ENCODE measurements at places on chromosomes 1 and 21.

GRCh38 chr1:181482521-181483284 is 614 bp upstream of the CACNA1E start:
- DNase-seq = peak; percentile 22

DNA sequence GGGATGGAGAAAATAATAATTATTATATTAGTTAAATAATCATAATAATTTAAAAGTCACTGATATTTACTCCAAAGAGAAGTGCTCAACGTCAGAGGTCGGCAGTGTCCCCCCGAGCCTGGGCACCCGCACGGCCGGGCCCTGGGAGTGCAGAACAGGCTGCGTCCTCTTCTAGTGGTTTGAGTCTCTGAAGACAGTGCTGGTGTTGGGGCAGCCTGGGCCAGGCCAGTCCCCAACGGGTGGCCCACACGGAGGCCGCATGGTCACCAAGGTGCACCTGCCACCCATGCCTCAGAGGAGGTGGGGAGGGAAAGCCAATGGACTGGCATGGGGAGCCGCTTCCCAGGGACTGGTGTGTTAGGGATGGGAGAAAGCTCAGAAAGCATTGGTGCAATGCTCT is 27.3 kb downstream of the WNT9A start:
- DNase-seq = no peak

DNA sequence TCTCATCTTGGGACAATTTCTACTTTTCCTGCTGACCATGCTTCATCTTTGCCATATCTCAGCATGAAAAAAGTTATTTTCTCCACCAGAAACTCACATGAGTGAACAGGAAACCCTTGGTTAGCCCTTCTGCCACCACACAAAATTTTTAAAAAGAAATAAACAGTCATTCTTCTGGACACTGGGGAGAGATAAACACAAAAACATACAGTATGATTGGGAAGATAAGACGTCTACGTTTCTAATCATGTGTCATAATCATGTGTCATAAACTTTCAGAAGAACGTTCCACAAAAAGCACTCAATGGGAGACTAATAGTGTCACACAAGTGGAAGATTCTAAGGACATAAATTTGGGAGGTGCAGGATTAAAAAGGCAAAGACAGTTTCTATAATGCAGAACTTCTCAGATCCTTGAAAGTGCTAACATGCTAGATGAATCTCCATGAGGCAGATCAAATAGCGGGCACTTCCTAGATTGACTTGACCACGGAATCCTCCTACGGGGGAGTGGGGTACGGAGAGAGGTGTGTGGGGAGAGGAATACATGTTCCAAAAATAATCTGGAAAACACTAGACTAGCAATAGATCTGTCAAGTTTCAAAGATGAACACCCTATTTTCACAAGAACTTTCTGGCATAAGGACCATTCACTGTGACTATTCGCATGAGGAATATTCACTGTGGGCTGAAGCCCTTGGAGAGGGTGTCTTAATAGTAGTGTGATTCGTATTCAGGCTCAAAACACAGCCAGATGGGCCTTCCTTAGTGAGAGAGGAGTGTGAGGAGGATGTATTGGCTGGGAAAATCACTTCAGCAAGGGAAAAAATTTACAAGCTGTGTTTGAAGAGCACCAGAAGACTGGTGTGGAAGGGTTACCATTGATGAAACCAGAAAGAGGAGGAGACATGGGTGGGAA is 206.7 kb downstream of the SETD4 start:
- DNase-seq = no peak

DNA sequence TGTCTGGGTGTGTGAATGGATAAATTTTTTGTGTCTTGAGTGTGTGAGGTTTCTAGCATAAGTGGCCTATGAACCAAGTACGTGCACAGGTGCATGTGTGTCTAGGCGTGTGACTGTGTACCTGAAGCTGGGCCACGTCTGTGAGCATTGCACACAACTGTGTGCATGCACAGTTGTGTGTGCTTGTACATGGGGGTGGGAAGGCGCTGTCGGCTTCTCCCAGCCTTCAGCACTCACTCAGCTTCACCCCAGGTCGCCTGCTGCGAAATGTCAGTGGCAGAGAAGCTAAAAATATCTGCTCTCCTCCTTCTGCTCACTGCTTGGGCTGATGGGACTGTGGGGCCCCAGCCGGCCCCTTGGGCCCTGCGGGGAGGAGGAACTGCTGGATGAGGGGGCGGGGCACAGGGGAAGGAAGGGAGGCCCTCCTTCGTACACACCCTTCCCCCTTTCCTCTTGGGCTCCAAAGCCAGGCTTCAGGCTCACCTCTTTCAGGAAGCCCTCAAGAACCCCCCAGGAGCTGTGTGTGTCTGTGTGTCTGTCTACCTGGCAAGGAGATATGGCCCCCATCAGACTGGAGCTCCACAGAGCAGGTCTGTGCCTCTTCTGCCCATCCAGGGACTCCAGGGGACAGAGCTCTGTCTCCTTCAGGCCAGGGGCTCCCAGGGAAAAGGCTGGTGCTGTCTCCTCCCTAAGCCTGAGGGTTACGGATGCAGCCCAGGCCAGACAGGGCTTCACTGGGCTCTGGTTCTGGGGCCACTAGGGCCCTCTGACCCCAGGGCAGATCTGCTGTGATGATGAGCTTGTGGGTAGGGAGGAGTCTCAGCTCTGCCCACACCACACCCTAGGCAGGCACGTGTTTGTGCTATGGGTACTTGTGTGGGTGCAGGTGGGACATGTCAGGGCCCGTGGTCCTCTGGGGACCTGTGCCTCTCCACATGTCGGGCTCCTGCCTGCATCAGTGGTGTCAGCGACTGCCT is 35.6 kb upstream of the WASF2 start:
- peak; percentile 52 for DNase-seq

GRCh38 chr1:159008744-159009188 is 941 bp upstream of the IFI16 start:
- DNase-seq = no peak

DNA sequence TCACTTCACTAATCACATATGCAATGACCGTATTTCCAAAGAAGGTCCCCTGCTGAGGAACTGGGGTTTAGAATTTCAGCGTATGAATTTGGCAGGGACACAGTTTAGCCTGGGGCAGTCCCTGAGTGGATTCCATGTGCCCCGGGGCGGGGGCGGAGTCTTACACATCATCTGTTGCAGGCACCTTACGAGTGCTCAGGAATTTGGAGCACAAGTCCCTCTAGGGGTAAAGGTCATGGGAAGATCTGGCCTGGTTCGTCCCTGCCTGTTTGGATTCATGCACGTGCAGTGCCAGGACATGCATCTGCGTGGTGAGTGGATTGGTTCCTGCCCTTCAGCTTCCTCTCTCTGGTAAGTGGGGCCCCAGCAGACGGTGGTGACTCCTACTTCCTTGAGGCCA is 208.3 kb upstream of the C1orf174 start:
- no peak for DNase-seq

DNA sequence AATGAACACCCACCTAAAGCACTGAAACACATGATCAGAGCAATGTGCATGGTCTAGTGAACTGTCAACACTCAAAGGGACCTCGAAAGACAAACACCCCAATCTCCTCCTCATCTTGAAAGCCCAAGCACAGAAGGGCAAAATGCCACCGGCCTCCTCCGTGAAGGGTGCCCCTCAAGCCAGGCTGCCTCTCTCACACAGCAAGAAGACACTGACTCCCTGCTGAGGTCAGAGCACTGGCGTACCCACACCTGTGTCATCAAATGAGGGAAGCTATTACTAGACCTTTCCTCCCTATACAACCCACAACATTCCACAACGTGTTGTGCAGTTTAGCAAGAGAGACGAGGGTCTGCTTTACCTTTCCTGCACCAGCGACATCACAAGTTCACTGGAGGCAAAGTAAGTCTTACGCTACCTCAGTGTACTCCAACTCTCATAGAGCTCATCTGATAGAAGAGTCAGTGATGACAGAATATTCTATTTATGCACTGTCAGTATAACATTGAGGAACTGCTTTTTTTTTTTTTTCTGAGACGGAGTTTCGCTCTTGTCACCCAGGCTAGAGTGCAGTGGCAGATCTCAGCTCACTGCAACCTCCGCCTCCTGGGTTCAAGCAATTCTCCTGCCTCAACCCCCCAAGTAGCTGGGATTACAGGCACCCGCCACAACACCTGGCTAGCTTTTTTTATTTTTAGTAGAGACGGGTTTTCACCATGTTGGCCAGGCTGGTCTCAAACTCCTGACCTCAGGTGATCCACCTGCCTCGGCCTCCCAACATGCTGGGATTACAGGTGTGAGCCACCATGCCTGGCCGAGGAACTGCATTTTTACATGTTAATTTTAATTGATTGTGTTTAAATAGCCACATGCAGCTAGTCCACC is 3.3 kb downstream of the SH3BP5L start:
- DNase-seq = no peak

GRCh38 chr1:119472080-119472818 is 34.8 kb upstream of the HSD3B1 start:
- no peak for DNase-seq

DNA sequence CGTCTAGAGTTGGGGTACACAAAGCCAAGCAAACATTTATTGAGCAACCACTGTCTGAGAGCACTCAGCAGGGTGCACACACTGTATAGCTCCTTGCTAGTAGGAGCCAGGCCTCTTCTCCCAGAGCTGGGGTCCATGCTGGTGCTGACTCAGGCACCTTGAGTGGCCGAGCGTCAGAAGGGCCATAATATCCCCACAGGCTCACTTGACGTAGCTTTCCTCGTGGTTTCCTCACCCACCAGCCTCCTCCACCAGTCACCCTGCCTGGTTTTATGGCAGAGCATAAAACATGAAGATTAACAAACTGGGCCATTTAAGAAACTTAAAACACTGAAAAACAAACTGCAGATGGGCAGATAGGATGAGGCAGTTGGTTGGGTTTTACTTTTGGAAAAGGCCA is 361.5 kb downstream of the HHAT start:
- no peak for DNase-seq

DNA sequence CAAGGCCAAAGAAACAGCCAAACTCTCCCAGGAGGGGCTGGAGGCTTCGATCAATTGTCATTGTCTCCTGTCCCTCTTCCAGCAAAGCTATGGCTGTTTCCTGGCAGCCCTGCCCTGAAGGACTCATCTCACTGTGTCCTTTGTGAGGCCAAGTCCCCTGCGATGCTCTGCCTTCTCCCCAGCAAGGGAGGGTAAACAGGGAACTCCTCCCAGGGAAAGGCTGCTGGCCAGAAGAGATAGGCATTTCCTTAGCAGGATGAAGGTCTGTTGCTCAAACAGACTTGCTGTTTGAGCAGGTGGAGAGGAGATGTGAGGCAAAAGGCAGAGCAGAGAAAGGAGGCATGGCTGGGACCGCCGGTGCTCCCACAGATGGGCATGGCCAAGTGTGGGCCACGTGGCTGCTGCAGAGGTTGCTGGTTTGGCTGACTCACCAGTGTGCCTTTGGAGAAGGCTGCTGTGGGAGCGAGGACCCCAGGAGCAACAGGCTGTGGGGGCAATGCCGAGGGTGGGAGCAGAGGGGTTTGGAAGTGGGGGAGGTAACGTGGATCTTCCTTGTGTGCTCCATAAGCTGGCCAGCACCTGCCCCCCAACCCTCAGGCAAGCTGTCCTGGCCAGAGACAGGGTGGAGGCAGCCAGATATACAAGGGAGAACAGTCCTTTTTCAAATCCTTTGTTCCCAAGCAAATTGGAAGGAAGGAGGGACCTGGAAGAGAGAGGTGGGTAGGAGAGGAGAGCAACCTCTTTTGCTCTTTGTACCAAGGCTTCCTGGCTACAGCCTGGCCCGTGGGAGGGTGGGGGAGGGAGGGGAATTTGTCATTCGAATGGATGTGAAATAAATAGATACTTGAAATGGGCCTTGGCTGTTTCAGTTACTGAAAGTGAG is 449.8 kb downstream of the SIPA1L2 start:
- DNase-seq = no peak

GRCh38 chr1:235657747-235658526 is 8.4 kb upstream of the GNG4 start:
- no peak for DNase-seq

DNA sequence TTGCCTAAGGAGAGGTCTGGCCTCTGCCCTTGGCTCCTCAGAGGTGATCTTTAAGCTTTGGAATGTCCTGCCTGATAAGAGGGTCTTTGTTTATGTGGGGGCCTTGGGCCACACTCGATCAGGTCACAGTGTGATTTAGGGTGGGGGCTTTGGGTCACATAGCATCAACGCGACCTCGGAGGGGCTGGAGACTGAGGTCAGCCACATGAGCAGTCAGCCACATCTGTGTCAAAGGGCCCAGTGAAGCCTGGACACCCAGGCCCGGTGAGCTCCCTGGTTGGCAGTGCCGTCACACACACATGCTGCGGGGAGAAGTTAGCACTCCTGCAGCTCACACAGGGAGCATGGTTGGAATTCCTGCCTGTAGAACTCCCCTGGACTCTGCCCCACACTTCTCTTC is 345.0 kb downstream of the NPHP4 start:
- DNase-seq = no peak

DNA sequence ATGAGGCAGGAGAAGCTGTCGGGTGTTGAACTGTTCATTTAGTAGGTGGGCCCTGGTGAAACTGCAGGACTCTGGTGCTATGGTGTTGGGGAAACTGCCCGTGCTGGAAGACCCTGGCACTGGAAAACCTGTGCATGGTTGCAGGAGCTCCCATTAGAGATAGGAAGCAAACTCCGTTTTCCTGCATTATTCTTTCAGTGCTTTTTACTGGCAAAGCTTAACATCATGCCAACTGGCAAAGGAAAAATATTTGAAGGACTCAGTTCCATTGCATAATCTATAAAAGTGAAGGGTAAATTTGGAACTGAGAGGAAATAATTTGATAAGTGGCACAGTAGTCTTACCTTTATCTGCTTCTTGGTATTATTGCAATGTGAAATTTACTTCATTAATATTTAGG is 31.7 kb upstream of the MPC2 start:
- no peak for DNase-seq

DNA sequence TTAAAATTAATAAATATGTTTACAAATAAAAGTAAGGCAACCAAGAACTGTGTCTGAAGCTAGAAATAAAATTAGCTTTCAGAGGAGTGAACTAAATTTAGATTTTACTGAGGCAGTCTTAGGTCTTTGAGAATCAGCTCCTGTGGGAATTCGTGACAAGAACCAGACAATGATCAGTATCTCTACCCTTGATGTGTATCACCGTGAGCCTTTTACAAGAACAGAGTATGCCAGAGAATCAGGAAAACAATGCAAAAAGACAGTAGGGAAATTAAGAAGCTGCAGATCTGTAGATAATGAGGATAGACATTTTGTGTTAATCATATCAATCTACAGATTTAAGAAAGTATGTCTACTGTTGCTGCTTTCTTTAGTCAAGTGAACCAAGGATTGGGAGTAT is 351.0 kb downstream of the COL11A1 start:
- no peak for DNase-seq
